GM18507 (cell line): ENCODE measurements at places on chromosomes 7 and 10.

- no peak for DNase-seq
Observed at GRCh38 chr7:33412331-33412730, 283.0 kb downstream of the BBS9 start.

DNA sequence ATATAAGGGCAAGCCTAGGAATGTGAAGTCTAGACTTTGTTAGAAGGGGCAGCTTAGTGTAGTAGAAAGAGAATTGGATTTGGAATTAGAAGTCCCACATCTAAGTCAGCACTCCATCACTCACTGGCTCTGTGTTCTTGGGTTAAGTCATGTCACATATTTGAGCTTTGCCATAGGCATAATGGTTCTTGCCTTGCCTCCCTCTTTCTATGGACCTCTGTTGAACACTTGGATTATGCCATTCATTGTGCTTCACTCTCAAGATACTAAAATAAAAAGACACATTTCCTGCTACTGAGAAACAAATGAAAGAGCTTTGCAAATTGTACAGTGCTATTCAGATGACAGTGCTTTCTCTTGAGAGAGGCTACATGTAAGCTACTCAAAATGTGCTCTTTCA, 35.9 kb downstream of the SEC23IP start:
- no peak for DNase-seq

- no peak for DNase-seq
Observed at GRCh38 chr7:128829391-128830166, 627 bp upstream of the FLNC start.

DNA sequence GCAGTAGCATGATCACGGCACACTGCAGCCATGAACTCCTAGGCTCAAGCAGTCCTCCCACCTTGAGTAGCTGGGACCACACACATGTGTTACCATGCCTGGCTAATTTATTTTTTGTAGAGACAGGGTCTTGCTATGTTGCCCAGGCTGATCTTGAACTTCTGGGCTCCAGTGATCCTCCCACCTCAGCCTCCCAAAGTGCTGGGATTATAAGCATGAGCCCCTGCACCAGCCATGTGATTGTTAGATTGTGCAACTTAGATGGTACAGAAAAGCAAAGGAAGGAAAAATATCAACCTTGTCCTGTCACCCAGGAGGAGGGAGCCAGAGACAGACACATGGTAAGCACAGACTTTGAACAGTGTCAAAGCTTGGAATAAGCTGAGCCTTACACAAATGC, 73.5 kb downstream of the CCNY start:
- no peak for DNase-seq

DNA sequence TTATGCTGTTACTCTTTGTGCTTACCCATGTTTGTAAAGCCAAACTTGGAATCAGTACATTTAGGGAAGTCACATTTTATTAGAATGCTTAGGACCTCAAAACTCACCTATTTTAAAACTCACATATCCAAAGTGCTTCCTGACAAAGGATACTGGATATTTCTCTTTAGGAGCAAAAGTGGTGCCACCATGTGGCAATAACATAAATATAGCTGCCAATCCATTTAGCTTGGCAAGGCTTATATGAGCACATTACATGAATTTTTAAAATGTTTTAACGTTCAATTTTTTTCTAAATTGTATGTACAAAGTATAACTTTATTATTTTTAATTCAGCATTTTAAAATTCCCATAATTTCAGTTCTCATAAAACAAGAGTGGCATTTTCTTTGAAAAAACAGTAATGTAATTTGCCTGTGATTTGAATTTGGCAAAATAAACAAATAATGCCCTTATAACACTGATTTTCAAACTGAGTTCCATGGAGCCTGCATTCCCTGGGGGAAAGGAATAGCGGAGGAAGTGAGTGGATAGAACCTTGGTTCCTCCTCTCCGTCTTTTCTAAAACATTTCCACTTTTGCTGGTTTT, 75.4 kb downstream of the HDAC9 start:
- no peak for DNase-seq

- no peak for DNase-seq
Observed at GRCh38 chr7:2873146-2873545, 29.0 kb upstream of the GNA12 start.

DNA sequence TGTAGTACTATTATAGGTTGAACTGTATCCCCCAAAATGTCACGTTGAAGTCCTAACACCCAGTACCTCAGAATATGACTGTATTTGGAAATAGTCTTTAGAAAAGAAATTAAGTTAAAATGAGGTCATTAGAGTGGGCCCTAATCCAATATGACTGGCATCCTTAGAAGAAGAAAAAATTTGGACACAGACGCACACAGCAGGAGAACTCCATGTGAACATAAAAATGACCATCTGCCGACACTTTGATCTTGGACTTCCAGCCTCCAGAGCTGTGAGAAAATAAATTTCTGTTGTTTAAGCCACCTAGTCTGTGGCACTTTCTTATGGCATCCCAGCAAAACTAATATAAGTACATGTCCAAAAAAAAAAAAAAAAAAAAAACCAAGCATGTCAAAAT, 225.8 kb downstream of the PARD3 start:
- DNase-seq = no peak

DNA sequence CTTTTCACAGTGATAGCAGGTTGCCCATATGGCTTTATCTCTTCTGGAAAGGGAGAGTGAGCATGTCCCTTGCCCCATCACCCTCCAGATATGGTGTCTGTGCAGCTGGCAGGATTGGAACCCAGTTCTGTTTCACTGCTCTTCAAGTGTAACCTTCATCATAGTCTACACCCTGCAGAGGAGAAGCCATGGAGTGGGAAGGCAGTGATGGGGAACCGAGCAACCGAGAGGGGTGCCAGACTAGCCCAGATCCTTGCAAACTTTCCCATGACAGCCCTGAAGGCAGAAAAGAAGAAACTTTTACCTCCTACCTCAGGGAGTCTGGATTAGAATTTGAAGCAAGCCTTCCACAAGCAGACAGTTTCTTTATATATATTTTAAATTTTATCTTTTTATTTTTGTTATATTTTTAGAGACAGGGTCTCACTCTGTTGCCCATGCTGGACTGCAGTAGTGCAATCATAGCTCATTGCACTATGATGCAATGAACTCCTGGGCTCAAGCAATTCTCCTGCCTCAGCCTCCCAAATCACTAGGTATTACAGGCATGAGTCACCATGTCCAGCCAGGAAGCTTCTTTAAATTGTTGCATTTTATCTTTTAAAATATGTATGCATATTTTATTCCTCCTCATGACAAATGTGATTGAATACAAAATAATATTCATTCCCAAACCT, 133.3 kb downstream of the KCNMA1 start:
- DNase-seq = no peak

GRCh38 chr10:31820096-31820495, 108.5 kb downstream of the ARHGAP12 start:
- DNase-seq = no peak

- DNase-seq = no peak
Observed at GRCh38 chr10:108360187-108360586, 1195.7 kb upstream of the SORCS1 start.
